ENCODE measurements at places on chromosomes 12 and 14.

GRCh38 chr14:47269756-47270492 lies 405.5 kb downstream of the MDGA2 start:
- no peak for DNase-seq

DNA sequence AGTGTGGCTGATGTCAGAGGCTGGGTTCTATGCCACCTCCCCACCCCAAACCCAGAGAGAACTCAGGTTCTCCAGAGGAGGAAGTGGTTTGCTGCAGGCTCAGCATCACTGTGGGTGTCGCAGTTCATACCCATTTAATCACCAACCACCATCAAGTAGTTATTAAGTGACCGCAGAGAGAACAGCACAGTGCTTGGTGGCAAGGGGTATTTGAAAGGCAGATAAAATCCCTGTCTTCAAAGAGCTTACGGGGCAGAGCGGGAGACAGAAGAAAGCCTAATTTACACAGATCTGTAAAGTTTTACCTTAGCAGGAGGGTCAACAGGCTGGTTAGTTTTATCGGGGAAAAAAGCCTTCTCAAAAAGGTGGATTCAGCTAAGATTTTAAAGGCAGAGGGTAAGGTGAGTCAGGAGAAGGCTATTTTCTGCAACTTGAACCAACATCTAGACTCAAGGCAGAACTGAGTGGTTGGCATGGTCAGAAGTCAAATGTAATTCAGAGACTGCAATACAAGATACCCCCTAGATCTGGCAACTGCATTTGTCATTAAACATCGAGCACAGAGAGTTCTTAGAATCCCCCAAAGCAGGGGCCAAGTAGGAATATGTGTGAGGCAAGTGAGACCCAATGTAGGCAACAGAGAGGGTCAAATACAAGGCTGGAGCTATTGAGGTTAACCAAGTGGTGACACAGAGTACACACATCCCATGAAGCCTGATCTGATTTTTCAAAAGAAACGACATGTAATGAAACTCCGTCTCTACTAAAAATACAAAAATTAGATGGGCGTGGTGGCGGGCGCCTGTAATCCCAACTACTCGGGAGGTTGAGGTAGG lies 13.2 kb downstream of the PXN start:
- DNase-seq = no peak

DNA sequence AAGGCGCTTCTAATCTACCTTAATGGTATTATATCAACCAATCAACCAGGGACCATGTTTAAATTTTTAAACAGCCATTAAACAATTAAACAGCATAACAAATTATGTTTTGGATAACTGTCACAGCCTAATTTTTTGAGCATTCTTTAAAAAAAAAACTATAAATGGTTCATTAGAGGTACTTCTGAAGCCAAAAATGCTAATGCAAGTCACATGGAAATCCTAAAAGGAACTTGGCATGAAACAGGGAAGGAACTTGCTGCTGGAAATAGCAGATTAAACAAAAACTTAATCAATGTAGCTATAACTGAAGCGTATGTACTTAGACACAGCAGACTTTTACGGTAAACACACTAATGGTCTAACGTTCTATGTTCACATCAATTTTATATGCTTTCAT lies 190.2 kb upstream of the BTG1 start:
- no peak for DNase-seq

DNA sequence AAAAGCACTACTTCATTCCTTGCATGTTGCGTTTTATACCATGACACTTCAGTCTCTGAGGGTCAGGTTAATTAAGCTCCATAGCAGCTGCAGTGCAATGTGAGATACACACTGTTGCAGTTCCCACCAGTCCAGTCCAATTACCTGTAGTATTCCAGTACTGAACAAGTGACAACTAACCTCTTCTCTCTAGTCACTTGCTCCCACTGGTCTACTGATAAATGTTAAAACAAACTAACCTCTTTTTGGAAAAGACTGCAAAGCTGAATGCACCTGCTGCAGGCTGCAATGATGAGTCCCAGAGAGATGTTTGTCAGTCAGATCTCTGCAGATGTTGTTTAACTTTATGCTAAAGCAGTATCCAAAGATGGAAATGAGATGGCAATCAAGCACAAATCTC lies 7.9 kb downstream of the NOVA1 start:
- DNase-seq = no peak

DNA sequence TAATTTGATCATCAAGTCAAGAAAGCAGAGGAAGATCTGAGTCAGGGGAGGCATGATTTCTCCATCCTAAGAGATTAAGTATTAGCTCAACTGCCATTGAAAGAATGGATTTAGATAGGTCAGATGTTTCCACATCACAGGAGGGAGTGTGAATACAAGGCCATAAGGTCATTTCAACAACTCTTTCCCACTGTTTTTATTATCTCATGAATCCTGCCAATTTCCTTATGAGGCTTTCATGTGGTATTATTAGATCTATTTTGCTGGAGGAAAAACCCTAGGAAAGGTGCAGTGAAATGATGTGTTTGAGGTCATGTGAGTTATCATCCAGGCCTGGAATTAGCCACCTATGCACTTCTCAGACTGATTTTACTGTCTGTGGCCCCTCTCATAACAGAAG lies 269.0 kb downstream of the NOVA1 start:
- DNase-seq = no peak

DNA sequence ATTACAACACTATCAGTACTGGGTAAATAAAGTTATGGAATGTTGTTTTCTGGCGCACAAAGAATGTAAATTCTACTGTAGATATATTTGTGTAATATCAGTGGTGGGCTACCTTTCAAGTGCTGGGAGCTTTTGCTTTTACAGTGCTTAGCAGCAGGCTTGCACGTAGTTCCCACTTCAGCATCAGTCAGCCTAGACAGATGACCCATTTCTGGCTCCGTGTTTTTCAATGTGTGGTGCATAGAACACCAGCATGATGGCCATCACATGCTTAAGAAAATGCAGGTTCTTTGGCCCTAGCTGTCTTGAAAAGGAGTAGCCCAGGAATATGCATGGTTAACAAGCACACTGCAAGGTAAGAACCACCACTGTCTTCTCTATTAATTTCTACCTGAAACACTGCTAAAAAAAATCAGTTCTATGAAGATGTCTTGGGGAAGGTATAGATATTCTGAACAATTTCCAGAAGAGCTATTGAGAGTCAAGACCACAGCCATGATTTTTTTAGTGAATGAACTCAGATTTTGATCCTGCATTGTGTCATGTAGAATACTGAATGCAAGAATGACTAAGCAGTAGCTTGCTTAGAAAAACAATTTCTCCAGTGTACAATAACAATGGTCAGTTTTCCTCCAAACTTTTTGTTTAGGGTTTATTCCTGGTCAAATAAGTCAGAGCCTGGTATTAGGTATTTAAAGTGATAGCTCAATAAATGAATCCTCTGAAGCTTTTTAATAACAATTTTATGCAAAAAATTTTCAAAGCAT lies 195.7 kb downstream of the AKAP6 start:
- no peak for DNase-seq

DNA sequence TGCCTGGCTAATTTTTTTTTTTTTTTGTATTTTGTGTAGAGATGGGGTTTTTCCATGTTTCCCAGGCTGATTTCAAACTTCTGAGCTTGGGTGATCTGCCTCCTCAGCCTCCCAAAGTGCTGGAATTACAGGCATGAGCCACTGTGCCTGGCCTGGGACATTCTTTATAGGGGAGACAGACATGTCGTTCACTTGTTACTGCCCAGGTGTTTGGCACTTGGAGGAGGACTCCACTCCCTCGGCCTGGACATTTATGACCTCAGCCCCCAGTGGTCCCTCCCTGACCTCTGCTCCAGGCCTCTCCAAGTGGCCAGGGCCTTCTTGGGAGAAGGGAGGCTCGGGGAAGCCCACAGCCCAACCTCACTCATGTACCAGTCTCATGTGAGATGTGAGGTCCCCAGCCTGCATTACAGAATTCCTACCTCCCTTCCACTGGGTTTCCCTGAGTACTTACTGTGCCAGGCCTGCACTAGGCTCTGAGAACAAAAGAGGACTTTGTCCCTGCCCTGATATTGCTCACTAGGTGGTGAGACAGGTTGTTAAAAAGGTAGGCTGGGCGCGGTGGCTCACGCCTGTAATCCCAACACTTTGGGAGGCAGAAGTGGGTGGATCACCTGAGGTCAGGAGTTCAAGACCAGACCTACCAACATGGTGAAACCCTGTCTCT lies 9.7 kb upstream of the POP5 start:
- no peak for DNase-seq

DNA sequence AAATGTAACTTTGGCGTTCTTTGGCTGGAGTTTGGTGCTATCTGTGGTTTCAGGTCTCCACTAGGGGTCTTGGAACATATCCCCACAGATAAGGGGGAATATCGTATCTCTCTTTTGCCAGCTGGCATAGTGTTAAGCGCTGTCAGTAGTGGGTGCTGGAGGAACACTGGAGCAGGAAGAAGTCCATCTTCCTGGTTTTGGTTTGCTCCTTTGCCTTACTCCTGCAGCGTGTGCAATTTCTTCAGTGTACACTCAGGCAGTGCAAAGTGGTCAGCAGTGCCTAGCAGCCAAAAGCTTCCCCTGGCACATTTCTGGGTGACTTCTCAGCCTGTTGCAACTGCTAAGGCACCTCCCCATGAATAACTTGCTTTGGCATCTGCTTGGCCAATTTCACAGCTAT lies 11.7 kb upstream of the RIPK3 start:
- no peak for DNase-seq

DNA sequence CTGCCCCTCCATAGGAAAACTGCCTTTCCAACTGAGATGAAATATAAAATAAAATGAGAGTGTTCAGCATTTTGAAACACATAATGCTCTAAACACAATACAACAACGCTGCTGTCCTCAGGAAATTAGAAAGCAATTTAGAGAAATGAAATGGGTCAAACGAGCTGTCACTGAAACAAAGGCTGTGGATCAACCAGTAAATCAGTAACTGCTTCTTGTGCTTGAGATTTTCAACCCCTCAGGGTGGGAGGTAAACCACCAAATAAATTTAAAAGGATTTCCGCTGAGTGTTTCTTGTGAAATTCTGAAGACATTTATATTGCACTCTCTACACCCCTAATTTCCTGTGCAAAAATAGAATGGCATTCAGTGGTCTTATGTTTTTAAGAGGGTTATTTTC lies 657.1 kb upstream of the SEL1L start:
- DNase-seq = no peak
